ENCODE measurements at places on chromosomes 16 and 17.

DNA sequence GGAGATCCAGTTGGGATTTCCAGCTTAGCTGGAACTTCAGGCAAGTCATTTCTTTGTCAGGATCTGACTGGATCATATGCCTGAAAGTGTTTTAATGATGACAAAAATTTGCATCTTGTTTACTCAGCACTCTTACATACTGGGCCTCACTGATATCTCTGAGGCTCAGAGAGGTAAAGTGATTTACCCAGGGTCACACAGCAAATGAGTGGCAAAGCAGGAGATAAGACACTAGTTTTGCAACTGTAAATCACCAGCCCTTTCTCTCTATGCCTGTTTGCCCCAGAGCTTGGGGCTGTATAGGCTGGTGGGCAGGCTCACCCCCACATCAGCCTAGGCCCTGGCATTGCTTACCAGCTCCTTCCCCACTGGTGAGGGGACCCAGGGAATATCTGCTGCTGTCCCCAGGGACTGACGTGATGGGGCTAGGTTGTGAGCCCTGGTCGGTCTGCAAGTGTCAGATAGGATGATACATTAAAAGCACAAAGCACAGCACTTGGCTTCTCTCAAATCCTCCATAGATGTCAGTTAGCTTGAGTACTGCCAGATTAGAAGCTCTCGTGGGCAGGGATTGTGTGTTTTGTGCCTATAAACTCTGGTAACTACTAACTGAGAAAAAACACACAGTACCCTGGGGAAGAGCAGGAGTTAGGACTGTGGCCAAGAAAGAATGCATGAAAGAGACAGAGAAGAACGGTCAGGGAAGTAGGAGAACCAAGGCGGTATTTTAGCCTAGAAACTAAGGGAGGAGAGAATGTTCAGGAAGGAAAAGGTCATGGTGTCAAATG lies 165.4 kb downstream of the COPRS start:
- no peak for DNase-seq

GRCh38 chr17:6435968-6436367 lies 1.0 kb upstream of the AIPL1 start:
- peak; percentile 58 for DNase-seq

DNA sequence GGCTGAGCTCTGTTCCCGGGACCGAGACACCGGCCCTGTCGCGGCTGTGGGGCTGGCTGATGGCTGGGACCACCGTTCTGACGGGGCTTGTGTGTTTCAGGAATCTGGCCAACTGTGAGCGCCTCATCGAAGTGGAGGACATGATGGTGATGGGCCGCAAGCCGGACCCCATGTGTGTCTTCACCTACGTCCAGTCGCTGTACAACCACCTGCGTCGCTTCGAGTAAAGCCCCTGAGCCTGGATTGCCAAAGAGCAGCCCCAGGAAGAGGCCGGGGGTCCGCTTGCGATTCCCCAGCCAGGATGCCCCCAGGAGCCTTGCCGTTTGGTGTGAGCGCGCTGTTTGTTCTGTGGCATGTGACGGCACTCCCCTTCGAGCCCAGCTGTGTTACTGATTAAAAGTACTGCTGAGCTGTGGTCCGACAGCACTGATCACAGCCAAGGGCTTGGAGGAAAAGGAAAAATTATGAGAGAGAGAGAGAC lies 23.0 kb downstream of the SMTNL2 start:
- no peak for DNase-seq

- no peak for DNase-seq
Observed at GRCh38 chr16:28875134-28876018, 2.9 kb upstream of the ATP2A1 start.

DNA sequence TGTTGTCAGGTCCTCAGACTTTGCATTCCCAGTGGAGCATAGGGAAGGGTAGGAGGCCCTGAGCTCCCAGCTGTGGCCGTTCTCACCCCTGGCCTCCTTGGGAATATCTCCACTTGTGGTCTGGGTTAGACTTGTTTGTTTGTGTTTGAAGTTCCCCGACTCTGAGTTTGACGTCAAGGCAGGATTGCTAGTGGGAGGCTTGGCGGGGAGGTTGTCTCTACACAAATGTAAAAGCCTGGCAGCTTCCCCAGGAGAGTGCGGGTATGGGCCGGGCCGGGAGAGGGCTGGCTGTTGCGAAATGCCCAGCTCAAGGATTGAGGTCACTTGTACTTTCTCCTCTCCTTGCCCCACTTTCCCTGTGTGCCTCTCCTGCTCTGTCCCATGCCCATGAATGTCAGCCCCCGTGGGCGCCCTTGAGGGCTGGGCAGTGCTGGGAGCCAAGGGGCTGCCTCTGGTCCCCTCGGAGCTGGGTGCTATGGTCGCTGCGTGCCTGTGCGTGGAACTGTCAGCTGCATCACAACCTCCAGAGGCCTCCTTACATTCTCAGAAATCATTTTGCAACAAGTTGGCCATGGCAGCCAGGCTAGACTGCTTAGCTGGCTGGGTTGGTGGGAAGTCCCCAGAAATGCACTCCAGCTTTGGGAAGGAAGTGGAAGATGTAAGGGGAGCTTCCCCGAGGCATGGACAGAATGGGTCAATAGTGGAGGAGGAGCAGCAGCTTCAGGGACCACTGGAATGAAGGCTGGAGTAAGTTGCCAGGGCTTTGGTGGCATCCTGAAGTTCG lies 84.3 kb downstream of the KSR1 start:
- DNase-seq = no peak

DNA sequence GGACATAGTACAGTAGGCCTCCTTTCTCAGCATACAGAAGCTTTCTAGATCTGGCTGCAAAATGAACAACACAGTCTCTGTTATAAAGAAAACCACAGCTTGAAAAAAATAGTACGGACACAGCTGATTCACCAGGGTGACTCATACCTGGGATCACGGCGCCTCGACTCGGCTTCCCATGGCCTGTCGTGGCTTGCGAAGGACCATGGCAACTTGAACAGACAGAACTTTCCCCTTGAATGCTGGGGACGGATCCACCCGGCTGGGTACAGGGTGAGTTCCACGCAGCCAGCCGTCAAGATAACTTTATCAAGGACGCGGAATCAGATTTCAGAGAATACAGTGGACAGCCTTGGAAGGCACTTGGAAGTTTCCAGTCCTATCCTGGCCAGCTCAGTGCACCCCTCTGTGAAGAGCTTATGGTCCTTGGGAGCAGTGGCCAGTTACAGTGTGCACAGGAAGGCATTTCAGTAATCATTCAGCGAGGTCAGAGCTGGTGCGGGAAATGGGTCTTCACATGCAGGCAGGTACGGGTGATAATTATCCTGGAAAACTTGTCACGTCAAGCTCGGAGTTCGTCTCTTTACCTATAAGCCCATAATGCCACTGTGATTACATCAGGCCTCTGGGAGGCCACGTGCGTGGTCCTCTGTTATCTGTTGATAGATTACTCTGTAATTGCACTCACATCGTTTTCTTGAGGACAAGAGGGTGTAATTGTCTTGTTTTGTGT lies 57.9 kb upstream of the MAF start:
- no peak for DNase-seq

- DNase-seq = no peak
Observed at GRCh38 chr17:15480204-15480603, 12.8 kb upstream of the CDRT4 start.

DNA sequence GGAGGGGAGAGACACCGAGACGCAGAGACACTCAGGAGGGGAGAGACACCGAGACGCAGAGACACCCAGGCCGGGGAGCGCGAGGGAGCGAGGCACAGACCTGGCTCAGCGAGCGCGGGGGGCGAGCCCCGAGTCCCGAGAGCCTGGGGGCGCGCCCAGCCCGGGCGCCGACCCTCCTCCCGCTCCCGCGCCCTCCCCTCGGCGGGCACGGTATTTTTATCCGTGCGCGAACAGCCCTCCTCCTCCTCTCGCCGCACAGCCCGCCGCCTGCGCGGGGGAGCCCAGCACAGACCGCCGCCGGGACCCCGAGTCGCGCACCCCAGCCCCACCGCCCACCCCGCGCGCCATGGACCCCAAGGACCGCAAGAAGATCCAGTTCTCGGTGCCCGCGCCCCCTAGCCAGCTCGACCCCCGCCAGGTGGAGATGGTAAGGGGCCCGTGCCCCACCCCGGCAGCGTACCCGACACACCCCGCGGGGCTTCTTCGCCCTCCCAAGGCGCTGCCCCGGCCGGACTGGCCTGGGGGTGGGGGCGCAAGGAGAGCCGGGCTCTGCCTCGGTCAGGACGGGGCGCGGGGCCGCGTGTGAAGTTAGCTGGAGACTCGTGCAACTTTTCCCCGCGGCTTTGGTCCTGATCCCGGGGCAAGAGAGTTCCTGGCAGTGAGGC lies 427 bp downstream of the PPP1R1B start:
- DNase-seq = no peak

DNA sequence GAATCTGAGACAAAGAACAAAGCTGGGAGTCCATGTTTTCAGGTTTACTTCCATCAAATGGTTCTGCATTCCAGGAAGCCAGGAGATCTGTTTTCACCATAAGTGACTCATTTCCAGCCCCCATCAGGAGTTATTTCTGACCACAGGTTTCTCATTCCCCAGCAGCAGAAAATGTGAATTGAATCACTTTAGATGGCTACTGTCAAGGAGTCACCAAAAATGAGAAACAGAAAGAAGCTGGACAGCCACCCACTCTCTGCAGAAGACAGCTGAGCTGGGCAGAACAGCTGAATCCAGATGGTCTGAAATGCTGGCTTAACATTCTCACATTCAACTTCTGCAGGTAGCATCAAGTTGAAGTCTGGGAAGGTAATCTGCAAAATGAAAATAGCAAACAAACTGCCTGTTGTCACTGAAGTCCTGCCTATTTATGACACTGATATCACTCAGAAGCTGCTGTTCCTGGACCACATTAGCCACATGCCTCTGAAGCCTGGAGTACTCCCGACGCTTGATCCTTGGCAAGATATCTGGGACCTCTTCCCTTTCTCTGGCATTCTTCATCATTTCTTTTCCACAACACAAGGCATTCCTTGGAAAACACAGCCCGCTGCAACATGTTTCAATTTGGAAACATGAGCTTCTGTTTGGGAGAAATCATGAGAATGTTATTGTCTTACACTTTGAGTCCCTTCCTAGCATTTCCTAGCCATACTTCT lies 15.3 kb downstream of the CCL11 start:
- DNase-seq = no peak

DNA sequence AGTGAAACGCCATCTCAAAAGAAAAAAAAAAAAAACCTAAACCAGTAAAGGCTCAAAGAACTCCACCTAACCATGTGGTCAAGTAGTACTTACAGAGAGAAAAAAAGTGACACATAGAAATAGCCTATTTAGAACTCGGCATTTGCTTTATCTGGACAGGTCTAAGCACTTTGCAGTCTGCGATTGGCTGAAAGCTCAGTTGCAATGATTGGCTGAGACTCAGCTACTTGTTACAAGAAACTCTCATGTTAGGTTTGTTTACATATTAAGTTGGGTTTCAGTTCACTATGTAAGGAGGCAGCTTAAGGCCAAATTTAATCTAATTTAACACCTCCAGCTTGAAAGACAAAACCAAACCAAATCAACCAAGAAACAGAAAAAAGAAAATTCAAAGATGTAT lies 19.1 kb downstream of the ABCC3 start:
- no peak for DNase-seq

DNA sequence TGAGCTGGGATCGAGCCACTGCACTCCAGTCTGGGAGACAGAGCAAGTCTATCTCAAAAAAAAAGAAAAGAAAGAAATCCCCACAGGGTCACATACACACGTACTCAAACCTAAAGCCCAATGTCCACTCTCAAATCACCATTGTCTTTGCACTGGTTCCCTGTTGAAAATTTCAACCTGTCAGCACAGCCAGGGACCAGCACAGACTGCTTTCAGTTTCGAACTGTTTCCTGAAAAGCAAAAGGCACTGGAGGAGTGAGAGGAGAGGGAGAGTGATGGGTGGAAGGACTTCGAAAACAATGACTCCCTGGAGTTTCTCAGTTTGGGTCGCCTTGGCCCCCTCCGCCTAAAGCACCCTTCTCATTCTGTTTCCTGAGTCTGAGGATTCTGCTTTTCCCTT lies 9.0 kb upstream of the CD300C start:
- DNase-seq = no peak

DNA sequence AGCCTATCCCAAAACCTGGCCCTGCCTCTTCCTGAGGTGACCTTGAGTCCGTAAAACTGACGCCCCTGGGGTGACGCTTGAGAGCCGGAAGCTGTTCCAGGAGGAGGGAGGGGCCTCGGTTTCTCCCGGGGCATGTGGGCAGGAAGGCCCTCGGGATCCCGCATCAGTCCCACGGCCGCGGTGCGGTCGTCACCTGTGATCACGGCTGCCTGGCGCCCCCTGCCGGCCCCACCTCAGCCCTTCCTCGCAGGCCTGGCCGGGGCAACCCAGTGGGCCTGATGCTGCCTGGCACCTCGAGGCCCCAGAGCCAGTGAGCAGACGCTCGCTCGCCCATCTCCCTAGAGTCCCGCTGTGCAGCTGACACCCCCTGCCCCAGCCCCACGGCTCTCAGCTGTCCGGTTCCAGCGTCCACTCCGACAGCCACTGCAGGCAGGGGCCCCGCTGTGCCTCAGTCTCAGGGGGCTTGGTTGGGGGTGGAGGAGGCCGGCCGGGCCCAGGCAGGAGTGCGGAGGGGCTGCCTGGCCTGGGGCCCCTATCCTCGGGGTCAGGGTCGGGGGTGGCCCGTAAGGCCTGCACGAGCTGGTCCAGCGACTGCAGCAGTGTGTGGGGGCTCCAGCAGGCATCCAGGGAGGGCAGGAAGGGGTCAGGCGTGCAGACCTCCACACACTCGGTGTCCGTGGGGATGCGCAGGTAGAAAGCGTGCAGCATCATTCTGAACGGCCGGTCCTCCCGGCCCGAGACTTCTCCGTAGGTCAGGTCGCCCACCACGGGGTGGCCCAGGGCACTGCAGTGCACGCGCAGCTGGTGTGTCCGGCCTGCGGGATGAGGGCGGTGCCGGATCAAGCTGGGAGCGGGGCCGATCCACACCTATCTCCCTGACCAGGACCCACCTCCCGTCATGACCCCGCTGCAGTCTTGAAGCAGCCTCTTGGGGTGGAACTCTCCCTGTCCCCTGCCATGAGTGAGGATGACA lies 2.3 kb downstream of the RPUSD1 start:
- peak; percentile 56 for DNase-seq

GRCh38 chr16:66752379-66752778 lies 970 bp upstream of the DYNC1LI2 start:
- DNase-seq = no peak

GRCh38 chr16:27264151-27264550 lies 4.4 kb downstream of the NSMCE1 start:
- no peak for DNase-seq

DNA sequence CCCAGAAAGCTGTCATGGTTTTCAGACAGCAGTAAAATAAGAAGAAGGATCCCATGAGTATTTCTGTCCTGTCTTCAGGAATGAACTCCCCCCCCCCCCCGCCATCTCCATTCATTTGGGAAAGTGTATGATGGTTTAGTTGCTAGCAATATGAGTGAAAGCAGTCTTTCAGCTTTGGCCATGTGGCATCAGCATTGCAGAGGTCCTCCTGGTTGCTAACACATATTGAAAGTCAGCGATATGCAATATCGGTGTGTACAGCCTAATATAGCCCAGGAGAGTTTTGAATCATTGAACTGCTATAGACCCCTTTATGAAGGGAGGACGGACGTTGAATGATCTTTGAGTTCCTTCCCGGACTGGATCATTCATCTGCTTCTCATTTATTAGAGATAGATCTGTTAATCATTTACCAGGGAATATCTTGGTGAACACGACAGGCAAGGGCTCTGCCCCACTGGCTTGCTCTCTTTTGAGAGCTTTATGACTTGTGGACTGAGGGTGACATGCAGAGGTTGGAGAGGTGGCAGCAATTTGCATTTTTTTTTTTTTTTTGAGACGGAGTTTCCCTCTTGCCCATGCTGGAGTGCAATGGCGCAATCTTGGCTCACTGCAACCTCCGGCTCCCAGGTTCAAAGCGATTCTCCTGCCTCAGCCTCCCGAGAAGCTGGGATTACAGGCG lies 25.2 kb downstream of the DEF8 start:
- DNase-seq = no peak
